ENCODE measurements at places on chromosomes 16 and 17.

DNA sequence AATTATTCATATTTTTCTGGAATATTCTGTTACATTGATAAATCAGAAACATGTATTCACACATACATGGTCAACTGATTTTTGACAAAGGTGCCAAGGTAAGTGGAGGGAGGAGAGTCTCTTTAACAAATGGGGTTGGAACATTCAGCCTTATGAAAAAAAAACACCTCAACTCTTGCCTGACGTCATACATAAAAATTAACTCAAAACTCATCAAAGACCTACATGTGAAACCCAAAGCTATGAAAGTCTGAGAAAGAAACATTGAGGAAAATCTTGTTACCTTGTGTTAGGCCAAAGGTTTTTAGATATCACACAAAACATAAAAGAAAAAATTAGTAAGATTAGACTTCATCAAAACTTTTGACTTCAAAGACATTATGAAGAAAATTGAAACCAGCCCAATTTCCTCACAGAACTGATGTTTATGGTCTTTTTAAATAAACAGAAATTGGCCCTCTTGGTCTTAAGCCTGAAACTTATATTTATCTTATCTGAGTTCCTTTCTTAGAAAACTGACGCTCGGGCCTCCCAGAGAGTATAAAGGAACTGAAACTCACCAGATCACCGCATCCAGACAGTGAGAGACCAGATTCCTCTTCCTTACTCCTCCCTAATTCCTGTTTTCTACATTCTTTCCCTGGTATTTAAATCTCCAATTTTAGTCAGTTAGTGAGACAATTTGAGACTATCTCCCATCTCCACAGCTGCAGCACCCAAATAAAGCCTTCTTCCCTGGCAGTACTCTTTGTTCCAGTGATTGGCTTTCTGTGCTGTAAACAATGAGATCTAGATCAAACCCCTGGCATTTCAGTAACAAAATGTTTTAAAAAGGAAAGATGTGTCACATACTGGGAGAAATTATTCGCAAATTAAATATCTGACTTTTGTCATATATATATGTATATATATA is 4.0 kb downstream of the HYDIN start:
- no peaks in the 10 kb centered on the region for H3K4me1 ChIP-seq
- H3K27me3 ChIP-seq = no peaks in the 10 kb centered on the region
- no peaks in the 10 kb centered on the region for H3K36me3 ChIP-seq
- no peak overlapping the region for H3K4me3 ChIP-seq
- no peak for DNase-seq
- H3K27ac ChIP-seq = no peak overlapping the region

GRCh38 chr17:1010586-1010985 is 13.7 kb downstream of the TIMM22 start:
- H3K4me1 ChIP-seq = peaks cover 8% of the 10 kb centered on the region
- H3K27me3 ChIP-seq = no peaks in the 10 kb centered on the region
- H3K36me3 ChIP-seq = no peaks in the 10 kb centered on the region
- H3K27ac ChIP-seq = peak overlapping the region; percentile 2

DNA sequence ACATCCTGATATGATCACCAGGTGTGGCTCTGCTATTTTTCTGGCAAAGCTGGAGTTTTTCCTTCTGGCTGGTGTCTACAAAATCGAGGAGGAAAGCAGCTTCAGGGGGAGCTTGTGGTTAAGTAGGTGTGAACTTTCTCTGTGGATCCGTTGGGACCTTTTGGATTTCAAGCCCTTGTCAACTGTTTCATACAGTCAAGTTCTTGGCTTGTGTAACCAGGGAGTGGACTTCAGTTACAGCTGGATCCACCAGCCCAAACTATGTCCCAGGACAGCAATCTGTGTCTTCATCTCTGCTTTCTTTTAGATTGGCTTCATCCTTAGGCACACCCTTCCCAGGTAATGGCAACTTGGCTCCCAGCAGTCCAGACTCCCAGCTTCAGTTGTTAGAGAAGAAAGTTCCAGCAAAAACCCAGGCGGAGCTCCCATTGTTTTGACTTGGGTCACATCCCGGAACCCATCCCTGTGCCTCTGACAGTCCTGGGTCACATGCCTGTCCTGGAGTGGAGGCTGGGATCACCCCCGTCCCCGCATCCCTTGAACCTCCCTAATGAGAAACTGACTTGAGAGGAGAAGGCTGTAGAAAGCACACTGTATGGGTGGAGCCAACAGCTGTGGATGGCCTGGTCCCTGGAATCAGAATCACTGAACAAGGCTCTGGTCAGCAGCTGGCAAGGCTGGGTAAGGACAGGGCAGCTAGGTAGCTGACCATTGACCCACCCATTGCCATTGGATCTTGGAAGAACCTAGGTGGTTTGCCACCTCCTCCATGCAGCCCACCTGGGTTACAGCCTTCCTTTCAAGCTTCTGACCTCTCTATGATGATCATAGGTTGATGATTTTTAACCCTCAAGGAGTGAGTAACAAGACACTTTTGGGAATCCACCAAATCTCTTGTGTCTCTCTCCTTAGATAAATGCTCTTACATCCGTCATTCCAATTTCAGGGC is 18.1 kb downstream of the NKD1 start:
- no peaks in the 10 kb centered on the region for H3K36me3 ChIP-seq
- H3K4me1 ChIP-seq = no peaks in the 10 kb centered on the region
- DNase-seq = no peak

DNA sequence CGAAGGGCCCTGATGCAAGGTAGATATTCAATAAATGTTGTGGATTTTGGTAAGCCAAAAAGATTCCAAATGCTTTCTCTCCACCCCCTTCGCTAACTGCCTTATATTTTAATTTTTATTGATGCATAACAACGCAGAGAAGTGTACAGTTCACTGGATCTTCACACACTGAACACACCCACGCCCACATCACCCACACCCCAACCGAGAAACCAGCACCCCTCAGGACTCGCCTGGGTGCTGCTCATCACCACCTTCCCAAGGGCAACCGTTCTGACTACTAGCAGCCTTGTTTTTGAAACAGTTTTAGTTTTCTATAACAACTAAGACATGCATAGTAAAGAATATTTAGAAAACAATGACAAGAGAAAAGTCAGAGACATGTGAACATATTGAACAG is 9.1 kb upstream of the PLCG2 start:
- H3K4me1 ChIP-seq = no peaks in the 10 kb centered on the region
- H3K36me3 ChIP-seq = no peaks in the 10 kb centered on the region
- no peak overlapping the region for H3K4me3 ChIP-seq
- no peak overlapping the region for H3K27ac ChIP-seq
- no peak for DNase-seq

GRCh38 chr16:75179208-75179607 is 27.8 kb downstream of the CTRB2 start:
- no peaks in the 10 kb centered on the region for H3K4me1 ChIP-seq
- H3K27ac ChIP-seq = no peak overlapping the region

- H3K4me3 ChIP-seq = no peak overlapping the region
- H3K27me3 ChIP-seq = no peaks in the 10 kb centered on the region
- H3K36me3 ChIP-seq = no peaks in the 10 kb centered on the region
- no peak overlapping the region for H3K27ac ChIP-seq
These were observed 5.0 kb upstream of the STH start for GRCh38 chr17:45993962-45994627.

DNA sequence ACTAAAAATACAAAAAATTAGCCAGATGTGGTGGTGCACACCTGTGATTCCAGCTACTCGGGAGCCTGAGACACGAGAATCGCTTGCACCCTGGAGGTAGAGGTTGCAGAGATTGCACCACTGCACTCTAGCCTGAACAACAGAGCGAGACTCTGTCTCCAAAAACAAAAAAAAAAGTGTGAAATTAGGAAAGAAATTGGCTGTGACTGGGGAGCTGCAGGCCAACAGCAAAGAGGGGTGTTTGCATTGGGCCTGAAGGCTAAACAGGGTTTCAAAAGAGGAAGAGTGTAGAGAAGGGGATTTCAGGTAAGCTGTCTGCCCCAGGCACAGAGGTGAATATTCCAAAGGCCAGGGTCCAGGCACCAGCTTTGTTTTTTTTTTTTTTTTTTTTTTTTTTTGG is 9.4 kb downstream of the BMERB1 start:
- no peaks in the 10 kb centered on the region for H3K27me3 ChIP-seq
- H3K4me1 ChIP-seq = no peaks in the 10 kb centered on the region

GRCh38 chr17:40264458-40265185 is 23.1 kb upstream of the CDC6 start:
- no peak overlapping the region for H3K4me3 ChIP-seq
- no peak overlapping the region for H3K27ac ChIP-seq
- no peaks in the 10 kb centered on the region for H3K27me3 ChIP-seq

GRCh38 chr16:1265826-1266225 is 10.0 kb downstream of the TPSD1 start:
- no peaks in the 10 kb centered on the region for H3K27me3 ChIP-seq
- H3K4me3 ChIP-seq = no peak overlapping the region
- H3K4me1 ChIP-seq = no peaks in the 10 kb centered on the region
- no peak for DNase-seq
- H3K36me3 ChIP-seq = no peaks in the 10 kb centered on the region

GRCh38 chr17:39612935-39613464 is 5.3 kb upstream of the NEUROD2 start:
- H3K4me1 ChIP-seq = no peaks in the 10 kb centered on the region
- peaks cover 6% of the 10 kb centered on the region for H3K27me3 ChIP-seq
- no peaks in the 10 kb centered on the region for H3K36me3 ChIP-seq

Measured in breast epithelium (tissue), 4 donors.